Activated CD4-positive, alpha-beta T cell treated with anti-CD3 and anti-CD28 coated beads for 24 hours (primary cell): ENCODE measurements at places on chromosomes 2 and 18.

DNA sequence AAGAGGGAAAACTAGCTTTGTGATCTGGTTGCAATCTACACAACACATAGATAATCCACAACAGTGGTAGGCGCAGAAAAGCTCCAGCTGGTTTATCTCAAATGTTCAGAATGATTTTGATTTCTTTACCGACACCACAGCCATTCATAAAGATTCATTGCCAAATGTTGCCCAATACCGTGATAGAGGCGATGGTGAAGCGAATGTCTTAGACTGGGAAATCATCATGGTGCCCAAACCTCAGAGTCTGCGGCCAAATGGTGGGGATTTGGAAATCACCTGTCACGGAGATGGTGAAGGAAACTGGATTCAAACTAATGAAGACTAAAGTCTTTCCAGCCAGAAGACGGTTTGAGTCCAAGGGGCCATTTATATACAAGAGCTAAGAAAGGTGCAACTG, 48.5 kb upstream of the CCDC150 start:
- no peak for DNase-seq

GRCh38 chr2:100208141-100208770, 65.9 kb upstream of the AFF3 start:
- no peak for DNase-seq

GRCh38 chr2:59047373-59047995, 806.4 kb upstream of the FANCL start:
- DNase-seq, result no peak

- no peak for DNase-seq
Measured at GRCh38 chr2:238462782-238463396, 36.2 kb downstream of the ASB1 start.

GRCh38 chr2:124320051-124320688, 295.1 kb downstream of the CNTNAP5 start:
- no peak for DNase-seq

DNA sequence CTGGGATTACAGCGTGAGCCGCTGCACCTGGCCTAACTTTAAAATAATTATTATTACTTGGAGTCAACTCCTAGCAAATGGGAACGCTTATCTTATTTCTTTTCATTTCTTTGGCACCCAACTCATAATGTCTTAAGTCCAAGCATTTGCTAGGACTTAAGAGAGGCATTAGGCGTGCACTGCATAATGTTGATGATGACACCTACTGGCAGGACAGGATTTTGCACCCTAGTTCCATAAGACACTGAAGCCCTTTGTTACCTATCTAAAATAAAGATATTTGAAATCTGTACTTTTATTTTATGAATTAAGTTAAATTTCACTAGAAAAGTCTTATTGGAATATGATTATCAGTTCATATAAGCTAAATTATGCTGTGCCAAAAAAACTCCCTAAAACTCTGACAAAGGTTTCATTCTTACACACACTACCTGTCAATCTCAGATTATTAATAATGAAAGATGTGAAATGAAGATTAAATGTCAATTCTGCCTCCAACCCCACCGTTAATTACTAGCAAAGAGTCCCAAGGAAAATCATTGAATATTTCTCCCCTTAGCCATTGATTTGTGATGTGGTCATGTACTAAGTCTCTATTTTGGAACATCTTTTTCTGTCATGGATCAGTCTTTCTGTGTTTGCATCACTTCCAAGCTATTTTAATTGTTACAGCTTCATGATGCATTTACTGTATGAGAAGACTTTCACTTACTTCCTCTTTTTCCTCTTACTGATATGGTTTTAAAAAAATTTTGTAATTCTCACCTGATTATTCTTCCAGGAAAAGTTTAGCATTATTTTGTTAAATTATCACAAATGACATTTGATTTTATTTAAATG, 12.7 kb upstream of the CDH2 start:
- no peak for DNase-seq

DNA sequence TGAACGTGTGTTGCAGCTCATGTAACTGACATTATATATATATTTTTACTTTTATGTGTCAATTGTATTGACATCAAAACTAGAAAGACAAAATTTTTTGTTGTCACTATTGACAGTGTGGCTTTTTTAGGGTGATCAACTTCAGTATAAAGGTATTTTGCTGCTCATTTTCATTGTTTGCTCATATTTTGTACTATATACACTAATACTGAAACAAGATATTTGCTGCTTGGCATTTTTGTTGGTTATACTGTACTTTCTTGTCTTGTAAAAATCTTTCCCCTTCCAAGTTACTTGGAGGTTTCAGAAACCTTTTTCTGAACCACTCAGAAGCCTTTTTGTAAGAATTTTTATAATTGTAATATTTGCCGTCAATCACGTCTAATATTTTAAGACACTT, 16.5 kb downstream of the AFTPH start:
- DNase-seq, result no peak

GRCh38 chr2:127041259-127041970, 65.5 kb downstream of the BIN1 start:
- DNase-seq, result no peak

GRCh38 chr2:157468931-157469708, 25.2 kb upstream of the CYTIP start:
- no peak for DNase-seq

DNA sequence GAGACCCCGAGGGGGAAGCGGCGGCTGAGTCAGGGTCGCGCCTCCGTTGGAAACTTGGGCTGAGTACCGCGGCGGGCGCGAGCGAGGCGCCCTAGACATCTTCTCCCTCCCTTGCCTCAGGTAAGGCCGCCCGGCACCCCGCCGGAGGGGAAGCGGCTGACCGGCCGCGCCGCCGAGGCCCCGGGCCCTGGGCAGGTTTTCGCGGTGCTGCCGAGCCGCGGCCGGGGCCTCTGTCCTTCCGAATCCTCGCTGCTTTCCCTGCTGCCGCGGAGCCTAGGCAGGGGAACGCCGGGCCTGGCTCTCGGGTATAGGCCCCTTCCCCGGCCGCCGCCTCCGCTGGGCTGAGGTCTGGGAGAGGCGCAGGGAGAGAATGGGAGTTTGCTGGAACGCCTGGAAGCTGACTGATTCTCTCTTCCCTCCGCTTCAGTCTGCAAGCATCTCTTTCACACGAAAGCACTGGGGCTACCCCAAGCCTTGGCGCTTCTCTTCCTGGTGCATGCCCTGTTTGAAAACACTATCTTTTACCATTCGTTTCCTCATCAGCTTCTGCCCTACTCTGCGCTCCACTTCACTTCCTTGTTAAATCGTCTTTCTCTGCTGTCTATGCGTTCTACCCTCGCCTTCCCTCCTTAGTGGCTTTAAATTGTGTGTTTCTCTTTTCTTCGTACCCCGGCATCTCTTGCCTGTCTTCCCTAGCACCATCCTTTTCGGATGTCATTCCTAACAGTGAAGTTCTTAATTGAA, 652 bp downstream of the PPM1B start:
- DNase-seq, result no peak

- DNase-seq, result no peak
Measured at GRCh38 chr2:188076149-188077056, 215.3 kb upstream of the GULP1 start.

DNA sequence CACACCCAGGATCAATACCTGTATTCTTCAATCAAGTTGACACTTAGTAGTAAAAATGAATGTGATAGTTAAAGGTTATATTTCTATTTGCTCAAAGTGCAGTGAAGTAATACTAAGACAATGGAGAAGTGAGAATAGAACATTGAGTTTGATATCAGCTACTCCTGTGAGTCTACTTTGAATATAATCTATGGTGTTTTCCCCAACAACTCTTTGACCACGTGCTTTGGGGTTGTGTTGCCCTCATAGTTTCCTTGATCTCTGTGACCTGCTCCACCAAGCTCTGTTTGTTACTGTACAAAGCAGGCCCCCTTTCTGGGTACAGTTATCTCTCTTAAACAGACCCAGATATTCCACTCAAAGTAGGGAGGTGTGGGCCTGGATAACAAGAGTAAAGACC, 222.9 kb downstream of the GALR1 start:
- no peak for DNase-seq

GRCh38 chr18:77082316-77082955, 50.1 kb downstream of the MBP start:
- no peak for DNase-seq

DNA sequence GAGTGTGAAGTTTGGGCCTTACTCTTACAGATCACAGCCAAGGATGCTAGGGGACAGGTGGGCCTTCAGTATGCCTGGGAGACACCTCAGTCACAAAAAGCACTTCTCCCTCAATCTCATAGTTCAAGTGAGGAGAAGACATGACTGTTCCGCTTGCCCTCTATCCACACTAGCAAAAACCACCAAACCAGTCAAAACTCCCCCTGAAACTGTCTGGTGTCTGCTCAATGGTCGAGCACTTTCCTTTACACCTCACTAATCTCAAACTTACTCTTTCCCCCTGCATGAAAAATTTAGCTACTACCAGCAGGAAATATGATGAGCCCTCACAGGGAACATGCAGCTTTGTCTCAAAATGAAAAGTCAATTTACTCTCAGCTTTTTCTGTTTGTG, 232.2 kb downstream of the TRIB2 start:
- DNase-seq, result no peak

DNA sequence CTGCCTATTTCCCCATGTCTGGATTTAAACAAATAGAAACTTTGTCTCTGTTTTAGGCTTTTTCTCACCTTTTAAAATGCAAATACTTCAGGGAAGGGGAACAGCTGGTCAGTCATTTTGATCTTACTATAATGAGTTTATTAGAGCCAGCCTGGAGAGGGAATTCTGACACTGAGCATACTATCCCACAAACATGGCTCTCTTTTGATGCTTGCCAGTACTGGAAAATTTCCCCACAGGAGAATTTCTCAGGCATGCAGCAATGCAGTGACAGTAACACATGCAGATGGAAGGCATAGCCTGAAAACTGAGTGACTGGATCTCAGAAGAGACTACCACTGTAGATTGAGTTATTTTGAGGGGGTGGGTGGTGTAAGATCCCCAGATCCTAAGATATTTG, 974.3 kb upstream of the CELF4 start:
- no peak for DNase-seq

DNA sequence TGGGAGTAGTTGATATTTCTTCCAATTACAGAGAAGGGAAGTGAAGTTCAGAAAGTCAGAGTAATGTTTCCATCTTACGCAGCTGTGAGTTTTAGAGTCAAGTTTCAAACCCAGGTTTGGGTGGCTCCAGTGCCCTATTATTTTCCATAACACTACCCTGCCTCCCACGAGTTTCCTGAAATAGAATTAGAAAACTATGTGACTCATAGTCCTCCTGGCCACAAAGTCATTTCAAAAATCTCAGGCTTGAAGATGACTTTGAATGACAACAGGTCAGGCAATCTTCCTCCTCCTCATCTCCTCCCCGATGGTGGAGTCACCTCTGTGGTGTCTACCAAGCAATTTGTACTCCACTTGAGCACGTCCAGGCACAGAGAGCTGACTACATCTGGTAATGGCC, 212.3 kb upstream of the TRIB2 start:
- DNase-seq, result no peak
